Stimulated activated effector memory CD8-positive, alpha-beta T cell treated with anti-CD3 and anti-CD28 coated beads, Interleukin-12 subunit alpha, Interleukin-12 subunit beta, amount 100 ng/mL, for 72 hours (primary cell): ENCODE measurements at places on chromosomes 5 and 9.

DNA sequence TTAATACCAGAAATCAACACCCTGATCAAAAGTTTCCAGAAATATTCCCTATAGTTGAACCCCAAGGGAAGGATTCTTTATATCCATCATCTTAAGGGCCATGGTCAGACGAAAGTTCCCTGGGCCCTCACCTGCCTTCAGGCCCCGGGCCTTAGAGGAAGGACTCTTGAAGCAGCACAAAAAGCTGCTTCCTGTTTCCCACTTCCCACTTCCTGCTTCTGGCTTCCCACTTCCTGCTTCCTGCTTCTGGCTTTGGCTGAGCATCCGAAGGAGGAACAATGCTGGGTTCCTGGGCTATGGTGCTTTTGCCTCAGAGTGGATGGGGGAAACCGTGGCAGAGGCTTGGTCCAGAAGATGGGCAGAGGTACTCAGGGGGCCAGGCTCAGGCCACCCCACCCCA is 25.8 kb upstream of the DAP start:
- DNase-seq, result no peak

GRCh38 chr9:82206490-82206889 is 217.9 kb downstream of the SPATA31D1 start:
- no peak for DNase-seq

- no peak for DNase-seq
These were observed 35.4 kb upstream of the C5orf47 start for GRCh38 chr5:173953528-173954090.

GRCh38 chr5:141547488-141547887 is 58.6 kb downstream of the PCDHGC5 start:
- no peak for DNase-seq

DNA sequence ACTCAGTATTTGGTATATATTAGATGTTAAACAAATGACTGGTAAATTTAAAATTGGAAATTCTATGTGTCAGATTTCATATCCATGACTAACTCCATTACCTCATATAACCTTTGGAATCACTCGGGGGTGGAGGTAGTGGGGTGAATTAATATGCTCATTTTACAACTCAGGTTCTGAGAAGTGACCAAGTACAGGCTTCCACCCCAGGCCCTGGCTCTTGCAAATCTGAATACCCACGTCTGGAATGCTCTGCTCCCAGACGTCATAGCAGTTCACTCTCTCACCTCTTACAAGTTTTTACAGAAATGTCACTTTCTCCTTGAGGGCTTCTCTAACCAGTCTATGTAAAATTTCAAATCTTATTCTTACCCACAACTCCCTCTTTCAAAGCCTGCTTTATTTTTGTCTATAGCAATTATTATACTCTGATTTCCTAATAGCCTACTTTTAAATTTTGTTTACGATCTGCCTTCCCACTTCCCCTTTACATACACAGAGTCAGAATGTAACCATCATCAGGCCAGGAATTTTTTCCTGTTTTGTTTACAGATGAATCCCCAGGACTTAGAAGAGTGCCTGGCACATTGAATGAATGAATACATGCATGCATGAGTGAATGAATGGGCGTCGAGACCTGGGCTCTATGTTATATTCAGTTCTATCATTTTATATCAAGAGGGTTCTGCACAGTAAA is 134.1 kb upstream of the IFNE start:
- no peak for DNase-seq

GRCh38 chr9:127642082-127642740 is 30.1 kb downstream of the STXBP1 start:
- no peak for DNase-seq

GRCh38 chr9:134922066-134922931 is 4.6 kb upstream of the FCN1 start:
- no peak for DNase-seq

DNA sequence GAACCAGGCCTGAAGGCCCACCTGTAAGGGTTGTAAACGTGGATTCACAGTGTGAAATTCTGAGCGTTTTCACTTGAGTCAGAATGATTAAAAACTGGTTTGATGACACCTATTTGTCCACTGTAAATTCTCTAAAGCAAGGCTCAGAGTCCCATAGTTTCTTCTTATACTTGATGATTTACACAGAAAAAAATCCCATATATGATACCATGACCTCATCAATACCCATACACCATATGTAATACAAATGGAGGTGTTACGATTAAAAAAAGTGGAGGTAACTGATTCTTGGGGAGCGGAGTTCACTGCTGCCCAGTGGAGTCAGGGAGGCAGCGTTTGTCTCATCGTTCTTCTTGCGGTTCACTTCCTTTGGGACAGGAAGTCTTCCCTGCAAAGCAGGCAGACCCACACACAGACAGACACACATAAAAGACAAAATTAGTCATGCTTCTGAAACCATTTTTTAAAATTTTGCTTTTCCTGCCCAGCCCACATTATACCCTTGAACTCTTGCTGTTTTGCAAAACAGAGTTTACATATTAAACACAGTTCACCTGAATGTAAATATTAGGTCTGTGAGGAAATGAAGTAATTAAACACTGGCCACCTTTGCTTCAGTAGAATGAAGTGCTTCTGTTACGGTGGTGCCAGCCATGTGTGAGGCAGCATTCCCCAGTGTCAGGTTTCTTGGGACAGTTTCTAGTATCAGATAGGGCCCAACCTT is 26.2 kb downstream of the NREP start:
- no peak for DNase-seq

GRCh38 chr5:135211083-135211790 is 177.2 kb upstream of the PITX1 start:
- DNase-seq, result no peak

DNA sequence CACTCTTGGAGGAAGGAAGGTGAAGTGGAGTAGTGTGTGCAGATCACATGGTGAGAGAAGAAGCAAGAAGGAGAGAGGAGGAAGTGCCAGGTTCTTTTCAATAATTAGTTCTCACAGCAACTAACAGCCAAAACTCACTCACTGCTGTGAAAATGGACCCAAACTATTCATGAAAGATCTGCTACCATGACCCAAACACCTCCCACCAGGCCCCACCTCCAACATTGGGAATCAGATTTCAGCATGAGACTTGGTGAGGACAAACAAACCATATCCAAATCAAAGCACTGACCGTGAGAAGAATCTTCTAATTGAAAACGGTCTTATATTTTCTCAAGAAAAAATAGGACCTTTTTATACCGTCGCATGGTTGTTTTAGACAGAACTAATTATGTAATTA is 468.7 kb upstream of the TYRP1 start:
- no peak for DNase-seq
